ENCODE measurements at places on chromosomes 2 and 18. TPM values are rescaled to one million over a fixed set of nuclear protein-coding genes. Genes with fewer than 3 reads are reported as not detected.

GRCh38 chr18:21743166-21743832, 2.7 kb downstream of the MIB1 start:
- H3K36me3 ChIP-seq, result no peaks in the 10 kb centered on the region
- H3K27me3 ChIP-seq, result no peaks in the 10 kb centered on the region
- DNase-seq, result no peak
- H3K4me3 ChIP-seq, result no peak overlapping the region
- H3K27ac ChIP-seq, result no peak overlapping the region
- no peaks in the 10 kb centered on the region for H3K4me1 ChIP-seq

CD207 gene
- 0.03 TPM for polyA plus RNA-seq

DCDC2C gene
- not detected for polyA plus RNA-seq

HOXD8 gene
- 0.05 TPM for polyA plus RNA-seq

- H3K4me3 ChIP-seq, result no peak overlapping the region
- peaks cover 14% of the 10 kb centered on the region for H3K4me1 ChIP-seq
- H3K27me3 ChIP-seq, result no peaks in the 10 kb centered on the region
- no peak for DNase-seq
Observed at GRCh38 chr2:46704593-46704992, 211.0 kb downstream of the MCFD2 start.

Data from fibroblast of lung (primary cell).